ENCODE measurements at places on chromosomes 5 and 9. TPM values are rescaled to one million over a fixed set of nuclear protein-coding genes. Genes with fewer than 3 reads are reported as not detected.

DNA sequence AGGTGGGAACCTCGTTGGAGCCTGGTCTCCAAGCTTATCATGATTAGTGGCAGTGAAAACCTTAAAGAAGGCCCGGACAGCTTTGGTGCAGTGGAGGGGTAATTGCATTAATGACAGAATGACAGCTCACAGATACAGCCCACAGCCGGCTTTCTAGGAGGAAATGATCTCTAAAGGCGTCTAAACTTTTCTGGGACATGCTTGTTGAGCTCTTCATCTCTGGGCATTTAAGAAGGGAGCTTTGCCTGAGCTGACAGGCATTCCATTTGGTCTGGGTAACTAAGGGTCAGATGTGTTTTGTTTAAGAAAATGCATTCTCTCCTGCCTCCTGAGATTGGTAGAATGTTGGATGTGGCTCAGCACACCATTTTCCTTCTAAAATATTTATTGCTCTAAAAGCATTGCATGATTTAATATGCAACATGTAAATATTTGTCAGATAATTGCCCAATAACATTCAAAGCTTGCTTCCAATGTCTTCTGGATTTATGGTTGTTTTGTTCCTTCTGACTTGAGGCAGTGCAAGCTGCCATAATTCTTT, 4.0 kb downstream of the ANKRD33B start:
- DNase-seq, result no peak

- DNase-seq, result no peak
Measured at GRCh38 chr5:41747708-41748107, 122.5 kb downstream of the OXCT1 start.

GRCh38 chr5:68843624-68844364, 250.0 kb upstream of the SLC30A5 start:
- DNase-seq, result no peak

Gene SHOC1
- not detected for total RNA-seq

Gene PHF24
- 0.12 TPM for total RNA-seq

Measured in activated CD4-positive, alpha-beta memory T cell treated with anti-CD3 and anti-CD28 coated beads for 36 hours (primary cell).